ENCODE measurements at places on chromosomes 3 and 15.

GRCh38 chr3:170044795-170045244 lies 7.0 kb downstream of the GPR160 start:
- peaks cover 5% of the 10 kb centered on the region for H3K27me3 ChIP-seq
- DNase-seq = no peak
- no peak overlapping the region for H3K27ac ChIP-seq
- H3K4me3 ChIP-seq = no peak overlapping the region
- H3K4me1 ChIP-seq = peaks cover 3% of the 10 kb centered on the region
- no peaks in the 10 kb centered on the region for H3K36me3 ChIP-seq

DNA sequence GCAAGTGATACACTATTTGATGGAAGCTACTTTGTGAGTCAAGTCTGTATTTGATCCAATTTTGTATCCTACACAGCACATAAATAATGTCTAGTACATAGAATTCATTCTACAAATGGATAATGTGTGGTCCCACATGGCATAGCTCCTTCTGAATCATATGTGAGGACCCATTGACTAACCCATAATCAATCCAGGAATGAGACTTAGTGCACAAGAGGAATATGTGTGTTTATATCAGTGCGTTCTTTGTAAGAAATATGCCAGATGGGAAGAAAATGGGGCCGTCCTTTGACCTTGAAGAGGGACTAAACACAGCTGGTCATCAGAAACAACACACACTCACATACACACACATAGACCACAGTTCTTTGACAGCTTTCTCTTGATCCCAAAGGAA lies 282.7 kb upstream of the SEMA6D start:
- no peak overlapping the region for H3K4me3 ChIP-seq
- no peak overlapping the region for H3K27ac ChIP-seq
- DNase-seq = no peak
- no peaks in the 10 kb centered on the region for H3K36me3 ChIP-seq

- H3K36me3 ChIP-seq = peaks cover 6% of the 10 kb centered on the region
- no peak overlapping the region for H3K4me3 ChIP-seq
- peaks cover 7% of the 10 kb centered on the region for H3K4me1 ChIP-seq
- peaks cover 11% of the 10 kb centered on the region for H3K27me3 ChIP-seq
- H3K27ac ChIP-seq = no peak overlapping the region
Observed at GRCh38 chr3:126540342-126540849, 16.4 kb downstream of the CHST13 start.

- no peaks in the 10 kb centered on the region for H3K4me1 ChIP-seq
- no peak for DNase-seq
- H3K4me3 ChIP-seq = no peak overlapping the region
- H3K27me3 ChIP-seq = no peaks in the 10 kb centered on the region
- H3K27ac ChIP-seq = no peak overlapping the region
- no peaks in the 10 kb centered on the region for H3K36me3 ChIP-seq
Observed at GRCh38 chr3:55288657-55289056, 198.4 kb downstream of the WNT5A start.

GRCh38 chr3:125033135-125033534 lies 22.7 kb downstream of the HEG1 start:
- DNase-seq = no peak
- no peak overlapping the region for H3K27ac ChIP-seq
- H3K4me3 ChIP-seq = no peak overlapping the region

- no peak overlapping the region for H3K4me3 ChIP-seq
- no peaks in the 10 kb centered on the region for H3K27me3 ChIP-seq
- H3K36me3 ChIP-seq = no peaks in the 10 kb centered on the region
- H3K27ac ChIP-seq = no peak overlapping the region
- peaks cover 4% of the 10 kb centered on the region for H3K4me1 ChIP-seq
- no peak for DNase-seq
Observed at GRCh38 chr3:120988994-120989393, 81.0 kb downstream of the STXBP5L start.

DNA sequence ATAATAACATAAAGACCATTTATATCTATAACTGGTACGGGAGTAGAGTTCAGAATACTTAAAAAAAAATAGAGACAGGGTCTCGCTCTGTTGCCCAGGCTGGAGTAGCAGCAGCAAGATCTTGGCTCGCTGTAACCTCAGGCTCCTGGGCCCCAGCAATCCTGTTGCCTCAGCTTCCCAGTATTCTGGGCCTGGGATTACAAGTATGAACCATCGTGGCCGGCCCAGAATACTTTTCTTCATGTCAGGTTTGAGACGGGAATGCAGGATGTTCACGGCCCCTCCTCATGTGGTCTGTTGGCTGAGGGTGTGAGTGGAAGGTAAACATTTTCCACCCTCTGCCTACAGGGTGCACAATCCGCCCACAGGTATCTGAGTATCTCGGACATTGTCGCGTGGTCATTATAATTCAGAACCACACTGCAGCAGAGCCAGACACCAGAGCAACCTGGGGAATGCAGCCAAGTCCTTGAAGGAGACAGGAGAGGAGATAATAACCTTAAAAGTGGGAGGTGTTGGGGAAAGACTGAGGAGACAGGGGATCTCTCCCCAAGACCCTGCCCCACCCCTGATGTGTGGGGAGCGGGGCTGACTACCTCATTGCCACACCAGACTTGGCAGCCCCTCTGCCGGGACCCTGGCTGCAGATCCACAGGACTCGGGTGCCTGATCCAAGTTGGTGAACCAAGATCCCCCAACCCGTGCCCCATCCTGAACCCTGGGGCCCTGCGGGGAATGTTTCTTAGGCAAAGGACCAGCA lies 106.8 kb downstream of the ADCY5 start:
- H3K36me3 ChIP-seq = peaks cover 6% of the 10 kb centered on the region
- H3K4me1 ChIP-seq = peaks cover 20% of the 10 kb centered on the region
- H3K27me3 ChIP-seq = peaks cover 9% of the 10 kb centered on the region
- H3K27ac ChIP-seq = no peak overlapping the region

DNA sequence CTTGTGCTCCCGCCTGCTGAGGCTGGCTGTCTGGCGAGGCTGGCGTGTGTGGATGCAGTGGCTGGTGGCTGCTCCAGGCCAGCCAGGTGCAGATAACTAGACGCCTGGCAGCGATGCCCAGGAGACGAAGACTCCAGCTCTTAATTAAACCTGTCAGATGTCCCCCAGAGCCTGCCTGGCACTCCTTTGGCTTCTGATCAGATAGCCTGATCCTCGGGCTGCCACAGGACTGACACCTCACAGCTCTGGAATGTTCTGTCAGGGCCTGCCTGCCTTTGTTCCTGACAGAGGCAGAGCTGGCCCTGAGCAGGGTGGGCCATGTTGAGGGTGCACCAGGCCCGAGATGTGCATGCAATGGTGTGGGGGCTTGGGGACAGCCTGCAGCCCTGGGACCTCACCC lies 36.5 kb downstream of the PLXNA1 start:
- no peak overlapping the region for H3K4me3 ChIP-seq
- DNase-seq = no peak
- peaks cover 3% of the 10 kb centered on the region for H3K36me3 ChIP-seq
- no peaks in the 10 kb centered on the region for H3K4me1 ChIP-seq
- peaks cover 3% of the 10 kb centered on the region for H3K27me3 ChIP-seq

GRCh38 chr15:38541026-38541425 lies 23.6 kb downstream of the RASGRP1 start:
- no peaks in the 10 kb centered on the region for H3K4me1 ChIP-seq
- H3K36me3 ChIP-seq = no peaks in the 10 kb centered on the region
- no peak overlapping the region for H3K27ac ChIP-seq
- no peaks in the 10 kb centered on the region for H3K27me3 ChIP-seq
- no peak for DNase-seq
- H3K4me3 ChIP-seq = no peak overlapping the region

DNA sequence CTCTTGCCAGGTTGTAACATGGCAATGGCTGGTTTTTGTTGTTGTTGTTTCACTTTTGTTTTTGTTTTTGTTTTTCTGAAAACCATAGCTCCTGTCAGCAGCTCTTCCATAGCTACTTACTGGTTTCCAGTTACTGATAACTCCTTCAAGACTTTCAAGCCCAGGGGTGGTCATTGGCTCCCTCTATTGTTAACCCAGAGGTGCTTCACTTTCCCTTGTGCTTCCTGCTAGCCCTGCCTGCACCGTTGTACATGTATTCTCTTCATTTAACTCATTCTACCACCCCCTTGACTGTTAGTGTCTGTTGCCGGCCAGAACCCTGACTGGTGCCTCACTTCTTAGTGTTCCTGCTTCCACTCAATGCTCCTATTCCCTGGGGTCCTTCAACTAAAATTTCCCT lies 4.2 kb upstream of the TRAT1 start:
- no peaks in the 10 kb centered on the region for H3K27me3 ChIP-seq
- no peak overlapping the region for H3K4me3 ChIP-seq
- no peaks in the 10 kb centered on the region for H3K36me3 ChIP-seq

DNA sequence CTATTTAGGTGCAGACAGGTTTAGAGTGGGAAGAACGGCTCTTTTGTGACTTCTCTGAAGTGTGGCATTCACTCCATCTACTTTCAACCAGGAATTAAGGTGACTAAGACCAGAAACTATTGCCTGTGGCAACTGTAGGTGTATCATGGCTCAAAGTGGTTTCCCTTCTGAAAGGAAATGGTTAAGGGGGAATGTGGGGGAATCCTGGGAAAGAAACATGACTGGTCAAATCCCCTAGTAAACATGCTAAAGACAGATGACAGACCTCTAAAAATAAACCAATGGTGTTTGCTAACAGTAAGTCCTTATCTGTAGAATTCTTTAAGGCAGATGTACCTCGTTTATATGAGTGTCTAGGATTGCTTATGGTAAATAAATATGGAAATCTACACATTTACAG lies 56.9 kb downstream of the MEGF11 start:
- no peak overlapping the region for H3K27ac ChIP-seq
- no peak for DNase-seq
- no peak overlapping the region for H3K4me3 ChIP-seq
- H3K4me1 ChIP-seq = peaks cover 2% of the 10 kb centered on the region

- no peak overlapping the region for H3K27ac ChIP-seq
- H3K4me3 ChIP-seq = no peak overlapping the region
- H3K4me1 ChIP-seq = peaks cover 5% of the 10 kb centered on the region
- no peaks in the 10 kb centered on the region for H3K36me3 ChIP-seq
- H3K27me3 ChIP-seq = peaks cover 1% of the 10 kb centered on the region
Observed at GRCh38 chr15:45391746-45392583, 13.6 kb upstream of the GATM start.

- H3K36me3 ChIP-seq = peaks cover 3% of the 10 kb centered on the region
- DNase-seq = peak; percentile 62
- H3K4me3 ChIP-seq = peak overlapping the region; percentile 36
- H3K4me1 ChIP-seq = peaks cover 7% of the 10 kb centered on the region
- peak overlapping the region; percentile 89 for H3K27ac ChIP-seq
Observed at GRCh38 chr3:187678726-187679268, 8.6 kb upstream of the SST start.
